Stimulated activated CD4-positive, alpha-beta T cell treated with anti-CD3 and anti-CD28 coated beads, Interleukin-15, amount 100 ng/mL, for 1 hour (primary cell): ENCODE measurements at places on chromosomes 1 and 21.

- DNase-seq: no peak
Observed at GRCh38 chr1:61399199-61399598, 316.8 kb downstream of the NFIA start.

DNA sequence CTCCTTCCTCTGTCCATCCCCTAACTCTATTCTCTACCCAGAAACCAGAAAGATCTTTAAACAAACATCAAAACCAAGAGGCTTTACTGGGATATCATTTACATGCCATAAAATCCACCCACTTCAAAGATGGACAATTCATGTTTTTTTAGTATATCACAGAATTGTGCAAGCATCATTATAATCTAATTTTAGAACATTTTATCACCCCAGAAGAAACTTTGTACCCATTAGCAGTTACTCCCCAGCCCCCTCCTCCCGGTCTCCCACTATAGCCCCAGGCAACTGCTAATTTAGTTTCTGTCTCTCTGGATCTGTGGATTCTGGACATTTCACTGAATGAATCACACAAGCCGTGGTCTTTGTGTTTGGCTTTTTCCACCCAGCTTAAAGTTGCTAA is 4.8 kb upstream of the SELENON start:
- no peak for DNase-seq

GRCh38 chr21:16004086-16004485 is 274.3 kb downstream of the USP25 start:
- no peak for DNase-seq

DNA sequence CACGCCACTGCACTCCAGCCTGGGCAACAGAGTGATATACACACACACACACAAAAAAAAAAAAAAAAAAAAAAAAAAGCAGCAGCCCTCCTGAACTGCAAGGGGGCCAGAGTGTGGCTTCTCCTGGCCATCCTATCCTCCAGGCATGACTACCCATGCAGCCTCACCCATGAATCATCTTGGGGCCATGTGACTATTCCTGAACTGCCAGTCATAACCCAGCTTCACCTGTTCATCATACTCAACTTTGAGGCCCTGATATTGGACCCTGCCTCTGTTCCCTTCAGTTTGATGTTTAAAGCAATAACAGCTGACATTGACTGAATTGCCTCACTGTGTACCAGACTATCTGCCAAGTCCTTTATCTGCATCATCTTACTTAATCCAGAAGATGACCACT is 2.8 kb upstream of the HPCAL4 start:
- no peak for DNase-seq

GRCh38 chr1:13642306-13643004 is 57.5 kb upstream of the PRDM2 start:
- DNase-seq: no peak

DNA sequence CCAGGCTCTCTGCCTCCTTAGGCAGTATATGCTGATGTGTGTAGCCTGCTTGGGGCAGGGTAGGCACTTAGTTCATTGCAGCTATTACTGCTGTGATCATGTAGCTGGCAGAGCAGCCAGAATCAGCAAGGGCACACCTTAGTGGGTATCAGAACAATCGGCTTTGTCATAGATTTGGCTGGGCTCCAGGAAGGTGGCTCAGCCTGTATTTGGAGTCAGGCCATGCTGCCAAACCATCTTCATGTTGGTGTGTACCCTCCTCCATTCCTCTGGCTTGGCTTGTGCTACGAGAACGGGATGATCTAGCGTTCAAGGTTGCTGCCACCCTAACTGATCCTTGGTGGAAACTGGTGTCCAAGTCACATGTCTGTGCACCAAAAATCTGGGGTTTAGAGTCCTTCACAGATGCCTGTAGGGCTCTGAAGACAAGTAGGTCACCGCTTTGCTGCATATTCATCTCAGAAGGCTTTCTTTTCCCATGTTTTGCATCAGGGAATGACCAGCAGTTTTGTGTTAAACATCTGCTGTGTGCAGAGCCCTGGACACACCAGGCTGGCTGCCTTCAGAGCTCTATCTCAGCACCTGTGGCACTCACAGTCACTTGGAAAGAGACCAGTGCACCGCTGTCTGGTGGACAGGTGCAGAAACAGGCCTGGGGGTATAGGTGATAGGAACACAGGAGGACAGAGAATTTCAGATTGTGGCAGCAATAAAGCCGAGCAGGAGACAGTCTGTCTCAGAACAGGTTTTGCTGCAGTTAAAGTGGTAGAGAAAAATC is 23.7 kb downstream of the VANGL1 start:
- no peak for DNase-seq

- no peak for DNase-seq
Observed at GRCh38 chr1:151539321-151540020, 638 bp upstream of the TUFT1 start.

- no peak for DNase-seq
Observed at GRCh38 chr21:41733951-41734689, 32.7 kb downstream of the RIPK4 start.

DNA sequence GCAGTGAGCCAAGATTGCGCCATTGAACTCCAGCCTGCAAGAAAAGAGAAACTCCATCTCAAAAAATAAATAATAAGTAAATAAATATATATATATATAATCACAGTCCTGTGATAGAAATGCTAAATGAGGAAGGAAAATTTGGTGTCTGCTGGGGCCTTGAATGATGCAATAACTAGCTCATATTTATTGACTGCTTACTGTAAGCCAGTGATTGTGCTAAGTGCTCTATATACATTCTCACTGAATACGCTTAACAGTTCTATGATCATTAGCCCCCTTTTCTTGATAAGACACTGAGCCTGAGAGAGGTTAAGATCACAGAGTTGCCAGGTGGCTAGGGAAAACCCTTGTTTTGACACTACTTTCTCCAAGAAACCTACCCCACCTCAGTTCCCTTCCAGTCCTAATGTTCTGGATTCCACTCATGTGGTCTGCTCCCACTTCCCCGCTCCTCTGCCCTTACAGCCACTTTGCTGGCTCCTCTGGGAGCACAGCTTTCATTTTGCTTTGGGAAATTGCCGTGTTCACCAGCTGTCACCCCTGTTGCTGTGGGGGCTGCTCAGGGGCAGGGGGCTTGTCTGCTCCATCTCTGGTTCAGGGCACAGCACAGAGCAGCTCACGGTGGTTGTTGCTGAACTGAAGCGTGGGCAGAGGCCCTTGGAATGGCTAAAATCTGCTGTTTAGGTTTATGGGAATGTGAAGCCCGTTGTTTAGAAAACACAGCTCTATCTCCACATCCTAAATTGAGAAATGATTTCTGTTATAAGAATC is 2.5 kb upstream of the BMP8A start:
- DNase-seq: no peak

GRCh38 chr1:203690730-203691129 is 64.1 kb downstream of the ATP2B4 start:
- DNase-seq: no peak

GRCh38 chr21:43362321-43362791 is 64.6 kb downstream of the SIK1 start:
- peak; percentile 58 for DNase-seq

DNA sequence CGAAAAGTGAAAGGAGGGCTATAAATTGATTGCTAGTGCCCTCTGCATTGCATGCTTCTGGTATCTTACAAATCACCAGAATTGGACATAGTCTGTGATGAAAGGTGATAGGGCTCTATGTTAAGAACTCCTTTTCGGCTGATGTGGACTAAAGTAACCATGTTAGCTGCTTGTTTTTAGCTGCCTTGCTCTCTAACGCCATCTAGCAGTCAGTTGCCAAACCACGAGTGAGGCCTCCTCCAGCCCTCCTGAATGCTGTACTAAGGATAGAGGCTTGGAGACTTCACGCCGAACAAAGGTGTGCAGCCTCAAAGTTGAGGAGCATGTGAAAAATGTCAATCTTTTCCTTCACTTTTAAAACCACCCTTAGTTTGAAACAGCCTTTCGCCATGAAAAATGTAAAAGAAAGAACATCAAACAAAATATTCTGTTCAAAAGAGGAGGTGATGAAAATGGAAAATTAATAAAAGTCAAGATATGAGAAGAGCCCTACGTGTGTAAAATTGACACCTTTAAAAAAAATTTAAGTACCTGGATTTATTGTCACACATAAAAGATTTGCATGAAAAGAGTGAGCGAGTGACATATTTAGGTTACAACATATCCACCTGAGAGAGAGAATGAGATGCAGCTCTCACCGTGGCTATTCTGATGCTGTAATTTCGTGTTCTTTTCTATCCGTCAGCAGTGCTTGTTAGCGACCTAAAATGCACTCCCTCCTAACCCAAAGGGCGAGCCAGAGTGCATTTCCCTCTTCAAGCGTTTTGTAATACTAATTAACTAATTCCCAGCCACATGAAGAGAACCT is 8.1 kb downstream of the LRRC53 start:
- no peak for DNase-seq

DNA sequence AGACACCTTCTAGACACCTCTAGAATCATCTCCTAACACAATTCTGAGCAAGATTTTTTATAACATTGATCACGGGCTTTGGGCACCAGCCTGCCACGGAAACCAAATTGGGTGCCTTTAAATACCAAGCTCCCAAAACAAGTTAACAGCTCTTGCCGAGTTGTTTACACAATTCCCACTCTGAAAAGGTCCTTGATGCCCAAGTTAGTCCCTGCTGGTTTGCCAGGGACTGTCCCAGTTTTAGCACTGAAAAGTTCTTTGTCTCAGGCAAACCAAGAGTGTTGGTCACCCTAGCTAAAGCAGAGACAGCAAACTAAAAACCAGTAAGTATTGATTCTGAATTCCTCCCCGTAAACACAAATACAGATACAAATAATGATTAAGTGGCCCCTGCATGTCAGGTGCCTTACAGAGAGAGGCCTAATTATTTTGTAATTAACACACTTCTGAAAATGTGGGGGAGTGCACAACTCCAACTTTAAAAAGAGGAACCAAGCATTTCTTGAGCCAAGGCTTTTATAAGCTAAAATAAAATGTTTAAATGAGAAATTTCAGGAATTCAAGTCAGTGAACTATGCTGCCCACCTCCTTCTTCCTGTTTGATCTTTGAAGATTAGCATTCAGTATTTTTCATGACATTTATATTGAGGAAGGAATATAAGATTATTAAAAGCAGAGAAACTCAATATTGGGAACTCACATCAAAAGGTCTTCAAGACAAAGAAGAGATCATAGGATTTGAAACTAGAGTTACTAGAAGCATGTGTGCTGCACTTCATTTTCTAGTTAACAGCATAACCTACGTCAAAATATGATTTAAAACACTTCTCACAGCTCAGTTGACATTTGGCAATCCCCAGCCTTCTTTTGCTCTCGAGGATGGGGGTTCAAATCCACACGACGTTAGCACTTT is 9.0 kb upstream of the UBE2U start:
- DNase-seq: no peak

DNA sequence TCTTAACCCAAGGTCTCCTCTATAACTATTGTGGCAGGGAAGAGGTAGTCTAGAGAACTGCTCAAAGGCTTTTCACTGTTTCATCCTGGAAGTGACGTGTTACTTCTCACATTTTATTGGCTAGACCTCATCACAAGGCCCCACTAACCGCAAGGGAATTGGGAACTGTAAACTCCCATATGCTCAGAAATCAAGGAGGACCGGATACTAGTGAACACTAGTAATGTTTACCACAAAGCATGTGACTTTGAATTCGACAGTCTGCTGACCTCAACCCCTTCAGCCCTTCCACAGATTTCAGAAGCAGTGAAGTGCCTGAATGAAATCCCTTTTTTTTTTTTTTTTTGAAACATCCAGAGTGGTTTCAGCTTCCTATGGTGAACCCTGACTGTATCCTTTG is 3.4 kb upstream of the EEIG2 start:
- no peak for DNase-seq

DNA sequence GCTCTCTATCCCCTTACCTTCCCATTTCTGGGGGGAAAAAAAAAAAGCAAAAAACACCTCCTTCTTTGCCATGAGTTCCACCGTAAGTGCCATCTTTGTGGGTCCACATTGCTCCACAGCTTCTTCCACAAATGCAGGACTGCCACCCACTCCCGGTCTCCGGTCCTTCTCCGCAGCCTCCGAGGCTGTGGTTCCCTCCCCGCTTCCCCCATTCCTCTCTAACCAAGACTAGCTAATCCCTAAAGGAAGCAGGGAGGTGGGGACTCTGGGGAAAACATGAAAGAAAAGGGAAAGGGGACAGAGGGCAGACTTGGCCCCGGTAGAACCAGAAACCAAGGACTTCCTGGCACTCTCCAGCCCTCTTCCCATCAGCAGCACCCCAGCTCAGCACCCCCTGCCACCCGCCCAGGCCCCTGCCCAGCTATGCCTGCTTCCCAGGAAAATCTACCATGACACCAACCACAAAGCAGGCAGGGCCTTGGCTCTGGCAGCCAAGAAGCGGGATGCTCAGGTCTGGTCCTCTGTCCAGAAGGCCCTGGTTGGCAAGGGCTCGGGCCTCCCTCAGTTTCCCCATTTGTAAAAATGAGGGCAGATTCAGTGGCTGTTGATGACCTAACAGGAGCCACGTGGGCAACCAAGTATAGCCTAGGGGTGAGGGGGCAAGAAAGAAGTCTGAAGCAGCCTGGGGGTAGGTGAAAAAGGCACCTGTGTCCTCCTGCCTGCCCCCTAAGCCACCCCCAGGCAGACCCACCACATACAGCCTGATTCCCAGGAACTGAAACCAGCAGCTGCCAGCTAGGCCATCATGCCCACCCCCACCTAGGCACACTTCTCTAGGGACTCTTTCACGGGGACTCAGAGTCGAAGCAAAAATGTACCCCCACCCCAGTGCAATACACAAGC is 2.5 kb downstream of the EPHA2 start:
- DNase-seq: no peak

GRCh38 chr1:101820071-101820470 is 176.7 kb downstream of the OLFM3 start:
- DNase-seq: no peak
